ENCODE measurements at places on chromosomes 13 and 19.

DNA sequence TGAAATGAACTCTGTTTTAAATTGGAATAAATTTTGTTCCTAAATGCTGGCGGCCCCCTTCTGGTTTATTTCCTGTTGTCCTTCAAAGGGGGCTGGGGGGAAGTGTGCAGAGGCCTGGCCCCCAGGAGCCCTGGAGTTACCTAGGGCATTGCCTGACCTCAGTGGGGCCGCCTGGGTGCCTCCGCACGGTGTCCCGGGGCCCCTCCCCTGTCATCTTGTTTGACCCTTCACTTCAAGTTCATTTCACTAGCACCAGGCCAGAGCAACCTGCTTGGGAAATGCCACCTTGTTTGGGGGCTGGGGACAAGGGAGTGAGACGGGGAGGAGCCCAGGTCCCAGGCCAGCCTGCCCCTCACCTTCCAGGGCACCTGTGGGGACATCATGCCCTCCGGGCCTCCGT is 11.9 kb upstream of the GNA15 start:
- no peak for DNase-seq

GRCh38 chr13:33201659-33202058 is 83.9 kb downstream of the STARD13 start:
- DNase-seq: no peak

DNA sequence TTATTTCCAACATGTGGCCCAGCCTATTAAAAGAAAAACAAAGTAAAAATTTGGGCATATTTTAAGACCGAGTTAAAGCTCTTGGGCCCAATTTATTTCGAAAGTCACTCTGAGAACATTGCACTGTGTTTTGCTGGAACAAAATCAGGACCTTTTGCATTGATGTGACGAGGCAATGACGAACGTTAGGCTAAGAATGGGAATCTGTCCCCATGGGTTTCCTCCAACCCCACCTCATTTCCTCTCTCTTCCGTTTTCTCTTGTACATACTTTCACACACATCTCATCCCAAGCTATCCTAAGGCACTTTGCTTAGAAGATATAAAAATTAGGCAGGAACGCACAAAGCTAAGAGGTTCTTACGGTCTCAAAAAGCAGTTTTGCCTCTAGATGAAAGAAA is 22.1 kb downstream of the EDNRB start:
- DNase-seq: no peak

- peak; percentile 35 for DNase-seq
Observed at GRCh38 chr13:100392709-100393630, 195.6 kb downstream of the GGACT start.

Measured in renal cortex interstitium (tissue), 15 donors.